Pons (tissue), 1 donor: ENCODE measurements at places on chromosomes 4 and X.
A peak's percentile ranks its signal among the peaks of the same experiment; 100 is the strongest.

- no peak for DNase-seq
Observed at GRCh38 chrX:113370006-113370405, 529.4 kb upstream of the AMOT start.

DNA sequence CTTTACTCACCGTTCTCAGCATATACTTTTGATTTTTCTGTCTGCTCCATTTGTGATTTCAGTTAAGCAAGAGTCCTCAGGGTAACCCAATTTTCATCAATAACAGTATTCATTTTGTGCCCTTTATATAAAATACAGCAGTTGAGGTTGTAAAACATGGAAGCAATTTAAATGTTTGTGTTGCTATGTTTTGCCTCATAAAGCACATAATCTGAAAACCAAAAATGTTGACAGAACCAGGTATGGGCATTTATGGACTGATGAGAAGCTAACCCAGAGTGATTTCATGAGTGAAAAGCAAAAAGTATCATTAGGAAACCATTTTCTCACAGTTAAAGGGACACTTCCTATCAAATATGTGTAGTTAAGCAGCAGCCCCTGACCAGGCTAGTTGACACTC lies at the start of gene ASIC5:
Gene ASIC5 (minus strand): TSS at position 101 of the 400 bp plus-strand sequence. CDS start 51 bp downstream, at position 50.
- DNase-seq, result no peak

DNA sequence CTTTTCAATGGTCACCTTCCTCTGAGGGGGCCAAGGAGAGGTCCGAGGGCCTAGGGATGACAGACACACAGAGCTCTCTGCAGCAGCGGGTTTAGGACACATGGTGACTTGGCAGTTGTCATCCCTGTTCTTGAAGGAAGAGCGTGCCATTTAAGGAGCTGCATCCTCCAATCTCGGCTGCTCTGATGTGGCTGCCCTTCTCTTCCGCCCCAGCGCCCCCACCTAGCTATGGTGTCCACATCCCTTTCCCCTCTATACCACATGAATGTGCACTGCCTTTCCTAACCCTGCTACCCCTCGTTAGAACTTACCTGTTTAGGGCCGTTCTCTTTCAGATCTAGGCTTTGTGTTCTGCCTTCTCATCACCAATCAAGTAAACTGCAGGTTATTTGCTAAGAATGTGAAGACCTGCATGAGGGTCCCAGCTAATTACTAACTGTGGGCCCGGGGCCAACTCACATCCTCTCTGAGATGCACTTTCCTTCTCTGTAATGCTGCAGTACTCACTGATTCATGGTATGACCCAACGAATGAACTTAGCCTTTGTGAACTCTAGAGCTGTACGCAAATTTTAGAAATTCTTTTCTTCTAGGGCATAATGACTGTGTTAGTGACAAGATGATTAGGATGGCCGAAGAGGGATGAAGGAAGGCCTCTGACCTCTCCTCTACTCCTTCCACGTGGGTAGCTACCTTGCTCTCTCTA lies 38.2 kb downstream of the CHST7 start:
- no peak for DNase-seq

- no peak for DNase-seq
Observed at GRCh38 chr4:167428156-167428555, 193.9 kb upstream of the SPOCK3 start.

DNA sequence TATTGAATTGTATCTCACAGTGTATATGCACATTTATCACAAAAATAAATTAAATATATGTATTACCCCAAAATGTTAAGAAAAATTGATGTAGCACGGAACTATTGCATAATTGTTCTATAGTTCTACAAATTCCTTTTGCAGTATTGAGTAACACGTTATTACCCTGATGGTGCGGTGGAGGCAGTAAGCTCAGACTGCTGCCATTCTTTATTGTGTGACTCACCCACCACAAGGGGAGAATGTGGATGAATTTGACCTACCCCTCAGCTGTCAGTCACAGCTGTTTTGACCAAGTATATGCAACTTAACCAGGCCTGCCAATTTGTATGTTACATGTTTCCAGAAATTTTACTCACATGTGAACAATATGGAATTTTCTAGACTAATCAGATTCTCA lies 506.6 kb downstream of the SH3BGRL start:
- no peak for DNase-seq

- DNase-seq, result no peak
Observed at GRCh38 chrX:53230116-53230515, 5.1 kb upstream of the KDM5C start.

DNA sequence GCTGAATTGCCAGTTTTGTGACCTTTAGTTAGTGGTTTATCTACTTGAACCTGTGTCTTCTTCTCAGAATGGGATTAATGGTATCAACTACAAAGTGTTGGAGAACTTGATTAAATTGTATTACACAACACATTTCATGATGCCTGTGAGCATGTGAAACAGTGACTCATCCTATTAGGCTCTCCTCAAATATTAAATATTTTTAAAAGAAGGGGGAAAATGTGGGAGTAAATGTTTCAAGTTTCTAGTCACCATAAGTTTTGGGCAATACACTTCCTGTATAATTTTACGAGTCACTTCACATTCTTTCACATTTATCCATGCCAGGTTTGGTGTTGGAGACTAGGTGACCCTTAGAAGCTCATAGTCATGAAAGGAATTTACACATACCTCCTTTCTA lies 147.0 kb downstream of the HS3ST1 start:
- no peak for DNase-seq

DNA sequence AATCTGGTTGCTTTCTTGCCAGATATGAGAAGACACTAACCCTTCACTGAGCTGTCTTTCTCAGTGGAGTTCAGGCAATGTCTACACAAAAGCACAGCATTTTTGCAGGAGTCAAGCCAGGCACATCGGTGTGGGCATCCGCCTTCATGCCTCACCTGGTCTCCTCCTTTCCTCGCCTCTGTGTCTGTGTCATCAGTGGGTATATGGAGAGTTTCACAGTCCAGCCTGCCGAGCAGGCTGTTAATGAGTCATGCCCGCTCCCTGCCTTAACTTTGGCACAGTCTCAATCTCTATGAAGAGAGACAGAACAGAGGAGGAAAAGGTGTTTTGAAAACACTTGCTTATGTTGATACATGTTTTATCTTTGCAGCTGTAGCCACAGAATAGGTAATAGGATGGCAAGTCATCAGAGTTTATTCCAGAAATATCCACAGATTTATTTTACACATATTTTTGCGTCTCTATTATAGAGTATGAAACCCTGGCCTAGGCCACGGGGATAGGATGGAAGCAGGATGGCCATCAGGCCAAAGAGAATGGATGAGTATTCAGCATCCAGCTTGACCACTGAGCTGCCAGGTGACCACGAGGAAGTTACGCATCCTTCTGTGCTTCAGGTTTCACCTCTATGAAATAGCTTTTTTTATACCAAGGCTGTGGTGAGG lies 32.8 kb upstream of the MAML3 start:
- peak; percentile 4 for DNase-seq
